ENCODE measurements at places on chromosomes 16 and 17.

- no peak for DNase-seq
Observed at GRCh38 chr17:9313346-9313745, 262.3 kb downstream of the STX8 start.

DNA sequence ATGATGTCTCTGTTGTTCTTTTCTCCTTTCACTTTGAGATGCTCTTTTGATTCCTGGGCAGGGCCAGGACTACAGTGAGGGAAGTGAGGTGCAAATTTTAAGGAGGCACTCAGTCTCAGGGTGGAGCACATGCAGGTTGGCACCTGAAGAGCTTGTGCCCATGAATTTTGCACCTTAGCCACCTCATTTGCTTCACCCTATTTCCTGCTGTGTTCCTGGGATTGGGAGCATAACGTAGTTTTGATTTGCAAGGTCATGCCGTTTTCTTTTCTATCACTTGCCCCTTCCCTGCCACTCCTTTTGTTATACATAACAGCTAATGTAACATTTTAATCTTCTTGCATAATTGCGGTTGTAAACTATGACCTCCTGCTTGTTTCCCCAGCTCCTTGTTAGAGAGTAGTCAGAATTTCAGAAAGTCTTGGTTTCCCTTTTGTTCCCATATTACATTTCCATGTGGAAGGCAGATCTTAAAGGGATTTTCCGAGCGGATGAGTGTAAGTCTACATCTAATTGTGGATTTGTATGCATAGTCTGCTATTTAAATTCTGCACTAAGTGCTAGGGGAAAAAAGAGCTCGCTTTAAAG, 9.8 kb downstream of the PMFBP1 start:
- no peak for DNase-seq

DNA sequence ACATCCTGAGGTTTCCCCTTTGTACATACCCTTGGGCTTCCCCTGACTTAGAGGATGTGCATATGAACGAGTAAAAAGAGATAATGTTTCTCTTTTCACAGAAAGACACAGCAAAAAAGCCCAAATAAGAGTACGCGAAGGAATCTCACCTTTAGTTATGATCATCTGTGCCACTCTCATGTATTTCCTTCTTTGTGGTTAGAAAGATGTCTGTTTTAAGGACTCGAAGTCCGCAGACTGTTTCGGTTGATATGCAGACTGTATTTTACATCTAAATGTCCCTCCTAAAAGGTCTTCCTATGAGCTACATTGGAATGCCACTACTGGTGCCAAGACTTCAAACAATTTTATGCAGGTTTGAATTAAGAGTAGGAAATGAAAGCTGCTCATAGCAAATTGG, 102.3 kb upstream of the GOT2 start:
- no peak for DNase-seq

GRCh38 chr17:27362503-27362902, 68.6 kb downstream of the WSB1 start:
- DNase-seq, result no peak

DNA sequence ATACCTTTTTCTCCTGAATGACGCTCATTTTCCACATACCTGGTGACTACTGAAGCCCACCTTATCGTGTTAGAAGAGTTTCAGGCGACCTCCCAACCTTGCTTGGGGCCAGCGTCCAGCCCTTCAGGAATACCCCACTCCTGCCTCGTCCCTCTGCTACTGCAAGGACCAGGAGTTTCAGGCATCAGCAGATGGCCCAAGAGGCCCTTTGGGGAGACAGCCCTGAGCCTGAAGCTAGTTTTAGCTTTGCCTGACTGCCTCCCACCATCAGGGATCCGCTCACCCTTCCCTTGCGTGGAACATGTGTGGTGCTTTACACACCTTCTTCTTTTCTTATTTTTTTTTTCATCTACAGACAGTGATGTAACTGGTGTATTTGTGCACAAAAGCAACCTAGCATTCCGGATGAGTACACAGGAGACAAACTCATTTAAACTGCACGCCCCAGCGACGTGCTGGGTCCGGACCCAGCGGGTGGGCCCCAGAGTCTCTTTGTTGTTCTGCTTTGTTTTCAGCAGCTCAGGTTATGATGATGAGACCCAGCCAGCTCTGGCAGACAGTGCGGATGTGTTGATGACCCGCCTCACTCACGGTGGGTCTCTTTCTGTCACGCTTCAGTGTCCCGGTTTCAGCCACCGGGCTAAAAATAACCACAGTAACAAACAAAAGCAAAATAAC, 242.4 kb downstream of the C16orf95 start:
- DNase-seq, result no peak

- no peak for DNase-seq
Observed at GRCh38 chr17:74565126-74565525, 2.2 kb downstream of the CD300H start.

DNA sequence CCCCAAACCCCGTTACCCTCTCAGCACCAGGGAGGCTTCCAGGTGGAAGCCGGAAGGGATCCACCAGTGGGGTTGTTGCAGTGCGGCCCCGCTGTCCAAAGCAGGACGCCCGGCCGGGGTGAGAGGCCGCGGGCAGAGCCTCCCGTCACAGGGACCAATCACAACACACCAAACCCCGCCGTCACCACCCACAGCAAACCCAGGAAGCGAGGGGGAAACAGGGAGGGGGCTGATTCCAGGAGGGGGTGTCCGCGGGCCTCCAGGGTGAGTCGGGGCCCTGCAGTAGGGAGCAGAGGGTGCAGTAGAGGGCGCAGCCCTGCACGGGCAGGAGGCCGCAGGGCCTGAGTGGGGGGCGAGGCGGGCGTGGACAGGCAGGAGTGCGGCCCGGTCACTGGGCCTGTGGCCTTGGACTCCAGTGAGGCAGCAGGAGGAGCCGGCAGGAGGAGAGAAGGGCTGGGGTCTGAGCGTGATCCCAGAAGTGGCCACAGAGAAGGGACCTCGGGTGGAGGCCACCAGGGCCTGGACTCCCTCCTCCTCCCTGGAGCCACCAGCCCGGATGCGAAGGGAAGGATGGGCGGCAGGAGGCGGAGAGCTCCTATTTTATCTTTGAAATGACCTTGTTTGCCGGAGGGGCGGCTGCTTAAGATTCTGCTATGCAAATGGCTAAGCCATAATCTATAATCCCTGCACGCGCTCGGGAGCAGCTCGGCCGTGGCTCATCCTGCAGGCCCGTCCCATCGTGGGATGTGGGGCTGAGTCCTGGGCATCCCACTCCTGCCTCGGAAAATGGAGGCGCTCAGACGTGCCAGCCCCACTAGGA, 41.5 kb downstream of the ZFPM1 start:
- DNase-seq, result no peak

DNA sequence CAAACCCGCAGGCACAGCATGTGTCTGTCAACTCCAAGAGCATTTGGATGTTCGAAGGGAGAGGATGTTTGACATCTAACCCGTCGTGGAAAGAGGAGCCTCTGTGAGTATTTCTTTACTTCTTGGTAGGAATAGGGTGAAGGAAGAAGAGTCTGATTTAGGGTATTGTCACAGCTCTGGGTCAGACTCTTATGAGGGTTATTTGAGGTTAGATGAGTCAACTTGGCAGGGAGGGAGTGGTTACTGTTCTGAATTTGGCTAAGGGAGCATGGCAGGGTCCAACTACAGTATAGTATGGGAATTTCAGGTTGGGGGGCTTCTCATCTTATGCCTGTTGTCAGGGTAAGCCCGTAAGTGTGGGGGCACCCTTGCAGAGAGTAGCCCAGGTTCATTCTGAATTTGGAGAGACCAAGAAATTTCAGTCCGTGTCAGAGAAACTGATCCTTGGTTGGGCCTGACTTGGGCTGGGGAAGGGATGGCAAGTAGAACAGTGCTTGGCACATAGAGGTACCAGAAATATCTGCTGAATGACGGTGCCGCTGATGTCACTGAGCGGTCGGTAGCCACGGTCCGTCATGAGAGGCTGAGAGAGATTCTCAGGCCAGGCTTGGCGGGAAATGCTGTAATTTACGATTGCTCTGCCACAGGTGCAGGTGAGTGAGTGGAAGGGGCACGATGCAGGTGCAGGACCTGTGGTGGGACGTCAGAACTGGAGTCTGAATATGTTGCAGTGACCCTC, 43.2 kb downstream of the MYH3 start:
- DNase-seq, result no peak

DNA sequence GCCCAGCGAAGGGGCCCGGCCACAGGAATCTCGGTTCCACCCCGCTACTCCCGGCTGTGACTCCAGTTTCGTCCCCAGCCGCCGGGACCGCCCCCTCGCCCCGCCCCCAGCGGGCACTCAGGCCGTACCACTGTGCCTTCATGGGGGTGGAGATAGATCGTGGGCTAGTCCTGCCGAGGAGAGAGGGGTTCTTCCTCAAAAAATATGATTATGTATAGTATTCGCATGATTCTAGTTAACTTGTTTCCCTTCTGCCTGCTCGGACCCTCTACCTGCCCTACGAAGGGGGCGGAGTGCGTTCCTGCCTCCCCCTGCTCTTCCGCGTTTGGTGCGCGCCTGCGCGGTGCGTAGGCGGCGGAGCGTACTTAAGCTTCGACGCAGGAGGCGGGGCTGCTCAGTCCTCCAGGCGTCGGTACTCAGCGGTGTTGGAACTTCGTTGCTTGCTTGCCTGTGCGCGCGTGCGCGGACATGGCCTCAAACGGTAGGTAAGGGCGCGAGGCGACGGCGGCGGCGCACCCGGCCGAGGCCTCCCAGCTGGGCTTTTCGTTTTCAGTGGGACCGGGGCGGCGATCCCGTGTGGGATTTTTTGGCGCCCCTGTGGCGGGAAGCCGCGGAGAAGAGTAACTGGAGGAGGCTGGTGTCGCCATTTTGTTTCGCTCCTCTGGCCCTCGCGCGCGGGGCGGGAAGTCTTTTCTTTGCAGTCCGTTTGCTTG, at the start of gene FUS:
FUS (plus strand) TSS at position 393 of the 713 bp plus-strand sequence; CDS start at position 469, 76 bp downstream.
- peak; percentile 94 for DNase-seq

GRCh38 chr16:88826070-88826840, 14.5 kb upstream of the APRT start:
- no peak for DNase-seq

GRCh38 chr16:14042706-14043105, 28.4 kb upstream of the MRTFB start:
- no peak for DNase-seq

GRCh38 chr16:89041571-89042481, 51.8 kb upstream of the ACSF3 start:
- no peak for DNase-seq

DNA sequence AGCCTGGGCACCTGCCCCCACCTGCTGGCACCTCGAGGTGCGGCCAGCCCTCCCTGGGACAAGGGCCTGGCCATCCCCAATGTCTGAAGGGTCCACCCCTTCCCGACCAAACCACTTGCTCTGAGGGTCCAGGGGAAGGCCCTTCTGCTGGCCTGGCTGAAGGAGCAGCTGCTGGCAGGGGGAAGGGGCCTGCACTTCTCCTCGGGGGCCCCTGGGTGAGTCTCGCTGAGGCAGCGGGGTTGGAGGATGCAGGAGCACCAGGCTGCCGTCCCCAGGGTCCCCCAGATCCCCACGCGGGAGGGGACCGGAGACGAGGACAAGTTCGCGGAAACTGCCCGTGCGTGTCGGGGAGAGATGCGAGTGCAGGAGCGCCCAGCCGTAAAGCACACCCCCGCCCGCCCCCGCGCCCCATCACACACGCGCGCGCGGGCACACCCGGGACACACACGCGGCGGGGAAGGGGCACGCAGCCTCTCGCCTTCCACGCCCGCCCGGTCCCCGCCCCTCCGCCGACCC, 725 bp upstream of the CACNA1H start:
- no peak for DNase-seq

DNA sequence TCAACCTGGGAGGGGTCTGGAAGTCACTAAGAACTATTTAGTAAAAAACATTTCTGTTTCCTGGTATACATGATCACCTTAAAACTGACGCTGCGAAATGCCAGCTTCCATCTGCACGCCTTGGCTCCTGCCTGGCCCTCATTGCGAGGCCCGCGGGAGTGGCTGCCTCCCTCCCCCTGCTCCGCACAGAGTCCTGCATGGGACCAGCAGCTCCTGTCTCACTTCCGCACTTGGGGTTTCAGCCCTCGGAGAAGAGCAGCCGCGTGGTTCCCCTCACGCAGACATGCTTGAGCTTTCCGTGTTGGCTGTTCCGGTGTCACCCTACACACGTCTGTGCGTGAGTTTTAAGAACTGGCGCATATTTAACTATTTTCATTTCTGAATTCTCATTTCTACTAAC, 18.4 kb downstream of the MTHFSD start:
- no peak for DNase-seq

DNA sequence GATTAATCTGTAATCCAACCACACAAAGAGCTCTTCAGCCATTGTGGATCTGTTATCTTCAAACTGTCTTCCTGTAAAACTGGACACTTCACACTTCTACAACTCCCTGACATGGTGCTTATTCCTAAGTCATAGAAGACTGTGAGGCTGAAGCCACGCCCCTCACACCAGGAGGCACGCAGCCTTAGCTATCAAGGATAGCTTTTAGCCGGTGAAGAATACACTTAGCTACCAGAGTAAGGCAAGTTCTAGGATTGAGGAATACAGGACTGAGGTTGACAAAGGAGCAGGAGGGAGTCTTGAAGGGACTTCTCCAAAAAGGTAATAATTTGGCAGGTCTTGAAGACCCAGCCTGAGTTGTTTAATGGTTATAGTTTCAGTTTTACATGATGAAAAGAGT, 79.8 kb upstream of the GAS7 start:
- no peak for DNase-seq

DNA sequence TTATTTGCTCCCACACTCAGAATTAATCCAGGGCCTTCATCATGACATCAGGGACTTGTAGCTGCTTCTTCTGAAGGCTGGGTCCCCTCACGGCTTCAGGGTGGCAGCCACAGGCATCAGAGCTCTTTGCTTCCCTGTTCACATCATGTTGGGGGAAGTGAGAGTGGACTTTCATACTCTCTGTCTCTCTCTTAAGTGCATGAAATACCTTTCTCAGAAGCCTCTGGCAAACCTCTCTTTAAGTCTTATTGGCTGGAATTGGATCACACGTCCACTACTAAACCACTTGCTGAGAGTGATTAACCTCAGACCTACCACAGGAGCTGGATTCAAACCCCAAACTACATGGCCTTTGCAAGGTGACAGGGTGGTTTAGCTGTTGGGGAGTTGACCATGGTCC, 17.7 kb upstream of the SALL1 start:
- no peak for DNase-seq

DNA sequence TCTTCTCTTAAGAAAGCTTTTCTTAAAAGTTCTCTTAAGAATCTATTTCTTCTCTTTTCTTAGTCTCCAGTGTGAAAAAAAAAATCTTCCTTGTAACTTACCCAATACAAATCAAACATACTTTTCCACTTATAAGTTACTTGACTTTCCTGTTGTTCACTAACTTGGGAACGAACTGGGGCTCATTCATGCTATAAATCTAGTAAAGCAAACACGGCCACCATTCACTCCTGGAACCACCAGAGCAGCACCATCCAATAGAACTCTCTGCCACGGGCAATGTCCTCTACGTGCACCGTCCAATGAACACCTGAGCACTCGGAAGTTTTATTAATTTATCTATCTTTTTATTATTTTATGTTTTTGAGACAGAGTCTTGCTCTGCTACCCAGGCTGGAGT, 20.8 kb downstream of the SRP68 start:
- DNase-seq, result no peak

DNA sequence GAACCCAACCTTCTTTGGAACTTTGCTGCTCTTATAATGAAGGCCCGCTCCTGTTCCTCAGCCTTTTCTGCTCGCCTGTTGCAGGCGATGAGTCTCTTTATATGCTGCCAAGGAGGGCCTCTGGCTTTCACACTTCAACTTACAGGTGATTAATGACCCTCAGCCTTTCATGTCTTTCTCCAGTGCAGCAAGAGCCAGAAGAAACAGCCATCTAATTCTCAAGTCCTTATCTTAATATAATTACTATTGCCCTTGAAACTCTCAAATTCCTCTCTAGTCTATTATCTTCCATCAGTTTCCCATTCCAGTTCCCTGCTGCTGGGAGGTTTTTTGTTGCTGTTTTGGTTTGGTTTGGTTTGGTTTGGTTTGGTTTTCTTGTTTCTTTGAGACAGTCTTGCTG, 121.8 kb upstream of the MED13 start:
- DNase-seq, result no peak

GRCh38 chr17:82330322-82331239, 3.0 kb downstream of the SECTM1 start:
- peak; percentile 67 for DNase-seq

Measured in liver (tissue), 10 donors.